ENCODE measurements at places on chromosomes 12 and 14.

DNA sequence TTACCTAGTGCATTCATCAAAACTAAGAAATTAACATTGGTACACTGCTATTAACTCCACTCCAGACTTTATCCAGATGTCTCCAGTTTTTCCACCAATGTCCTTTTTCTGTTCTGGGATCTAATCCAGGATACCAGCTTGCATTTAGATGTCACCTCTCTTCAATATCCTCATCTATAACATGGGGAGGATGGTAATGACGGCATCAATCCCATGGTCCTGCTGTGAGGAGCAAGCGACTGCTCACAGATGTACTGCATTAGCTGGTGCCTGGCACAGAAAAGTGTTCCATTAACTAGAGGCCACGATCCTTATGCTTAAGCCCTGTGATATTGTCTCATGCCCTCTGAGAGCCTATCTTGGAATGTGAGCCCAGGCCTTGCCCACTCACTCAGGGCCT, 53.8 kb downstream of the CALM1 start:
- DNase-seq: no peak

GRCh38 chr12:72982356-72982755, 710.2 kb downstream of the TRHDE start:
- no peak for DNase-seq

DNA sequence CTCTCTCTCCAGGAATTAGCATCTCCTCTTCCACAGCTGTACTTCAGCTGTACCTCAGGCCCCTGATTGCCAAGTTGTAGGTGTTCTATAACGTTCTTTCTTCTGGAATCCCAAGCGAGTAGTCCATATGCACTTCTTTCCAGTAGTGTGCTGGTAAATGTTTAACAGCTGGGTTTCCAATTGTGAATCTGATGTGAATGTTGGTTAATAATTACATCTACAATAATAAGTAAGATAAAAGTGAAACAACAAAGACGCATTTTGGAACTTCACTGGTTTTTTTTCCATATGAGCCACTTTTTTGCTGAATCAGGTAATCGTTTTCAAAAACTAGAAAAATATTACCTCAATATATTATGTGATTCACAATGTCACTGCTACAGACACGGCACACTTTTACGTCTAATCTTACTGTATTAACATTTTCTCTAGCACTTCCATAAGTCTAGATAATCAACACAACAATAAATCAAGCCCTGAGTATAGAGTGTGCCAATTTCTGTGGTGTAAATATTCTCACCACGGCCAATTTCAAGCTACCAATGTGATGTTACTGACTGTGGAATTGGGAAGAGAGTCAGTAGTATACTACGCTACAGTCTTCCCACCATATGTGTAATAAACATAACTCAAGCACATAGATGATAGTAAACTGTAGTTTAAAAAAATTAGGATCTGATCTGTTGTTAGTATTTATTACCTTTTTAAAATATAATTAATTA, 113.0 kb downstream of the ZFP36L1 start:
- DNase-seq: no peak

- DNase-seq: no peak
These were observed 267.7 kb downstream of the RASSF9 start for GRCh38 chr12:85568395-85569103.

- DNase-seq: no peak
These were observed 148.6 kb downstream of the CALM1 start for GRCh38 chr14:90545382-90545781.

DNA sequence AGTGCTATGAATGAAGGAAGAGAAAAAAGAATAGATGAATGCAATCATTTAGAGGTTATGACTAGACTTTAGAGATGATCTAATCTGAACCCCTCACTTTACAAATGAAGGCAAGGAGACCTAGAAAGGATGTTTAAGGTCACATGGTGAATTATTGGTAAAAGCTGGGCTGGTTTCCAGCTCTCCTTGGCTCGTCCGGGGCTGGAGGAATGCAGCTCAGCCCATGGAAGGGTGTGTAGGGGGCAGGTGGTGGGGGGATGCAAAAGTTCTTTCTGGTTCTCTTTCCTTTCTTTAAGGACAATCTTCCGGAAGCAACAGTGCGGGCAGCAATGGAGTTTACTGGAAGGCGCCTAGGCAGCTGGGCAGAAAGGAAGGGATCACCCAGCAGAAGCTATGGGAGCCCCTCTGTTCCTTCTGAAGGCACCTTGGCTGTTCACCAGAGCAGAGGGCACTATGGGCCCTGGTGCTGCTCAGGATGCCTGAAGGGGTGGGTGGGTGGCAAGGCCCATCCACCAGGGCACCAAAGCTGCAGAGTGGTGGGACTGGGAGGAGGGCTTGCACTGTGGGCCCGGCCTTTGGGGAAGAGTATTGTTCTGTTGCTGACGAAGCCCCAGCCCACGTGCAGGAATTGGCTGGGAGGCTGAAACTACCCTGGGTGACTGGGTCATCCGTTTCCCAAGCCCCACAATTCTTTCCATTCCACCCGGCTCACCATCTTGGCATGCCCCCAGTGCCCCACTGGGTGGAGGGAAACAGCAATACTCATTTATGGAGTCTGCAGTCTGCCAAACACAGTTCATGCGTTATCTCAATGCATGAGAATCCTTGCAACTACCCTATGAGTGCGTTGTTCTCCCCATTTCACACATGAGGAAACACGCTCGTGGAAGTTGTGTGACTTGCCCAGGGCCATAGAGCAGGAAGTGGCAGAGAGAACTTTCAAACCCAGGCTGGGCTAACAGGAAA, 78.2 kb downstream of the IRF2BPL start:
- DNase-seq: no peak

DNA sequence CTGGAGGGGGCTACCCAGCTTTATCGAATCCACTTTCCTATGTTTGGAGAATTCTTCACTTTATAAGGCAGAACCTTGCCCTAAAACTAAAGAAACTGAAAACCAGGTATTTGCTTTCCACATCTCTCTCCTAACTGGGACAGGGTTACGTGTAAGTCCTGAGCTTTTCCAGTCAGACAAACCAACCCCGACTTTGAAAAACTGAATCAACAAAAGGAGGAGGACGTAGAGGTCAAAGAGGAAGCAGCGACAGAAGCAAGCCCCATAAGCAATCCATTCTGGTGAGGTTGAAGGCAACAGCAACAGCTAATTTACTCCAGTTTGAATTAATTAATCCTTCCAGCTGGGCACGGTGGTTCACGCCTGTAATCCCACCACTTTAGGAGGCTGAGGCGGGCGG, 47.2 kb downstream of the LRP6 start:
- DNase-seq: no peak

- DNase-seq: no peak
These were observed 79.4 kb downstream of the DACT1 start for GRCh38 chr14:58717211-58717610.

- DNase-seq: no peak
These were observed 2.1 kb upstream of the TEX52 start for GRCh38 chr12:2858944-2859421.

DNA sequence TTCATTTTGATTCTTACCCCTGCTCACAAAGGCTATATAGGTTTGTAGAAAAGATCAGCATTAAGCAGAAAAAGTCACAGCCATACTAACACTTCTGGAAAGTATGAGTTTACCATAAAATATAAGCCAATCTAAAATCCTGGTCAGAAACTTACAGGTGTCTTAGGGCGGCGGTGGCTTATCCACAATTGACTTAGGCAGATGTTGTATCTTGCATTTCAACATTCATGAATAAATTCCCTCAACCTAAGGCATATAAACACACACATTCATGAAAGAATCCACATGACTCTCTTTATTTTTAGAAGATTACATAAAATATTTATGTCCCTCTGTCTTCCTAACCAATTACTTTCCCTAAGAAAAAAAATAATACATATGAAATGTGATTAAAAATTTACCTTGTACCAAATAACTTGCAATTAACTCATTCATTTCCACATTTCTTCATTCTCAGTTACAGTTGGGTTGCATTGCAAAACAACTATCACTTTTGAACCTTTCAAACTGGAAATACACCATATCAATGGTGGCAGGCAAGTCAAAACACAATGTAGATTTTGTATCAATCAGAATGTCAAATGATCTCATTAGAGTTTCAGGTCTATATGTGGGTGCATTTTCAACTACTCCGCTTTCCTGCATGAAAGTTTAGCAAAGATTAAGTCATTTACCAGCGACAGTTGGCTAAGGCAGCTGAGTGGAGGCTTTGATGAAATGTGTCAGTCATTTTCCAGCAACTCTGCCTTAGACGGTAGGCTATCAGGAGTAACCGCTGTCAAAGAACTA, 124.4 kb downstream of the SLC15A5 start:
- DNase-seq: no peak

- DNase-seq: no peak
These were observed 82.1 kb upstream of the SSTR1 start for GRCh38 chr14:38125481-38126037.

DNA sequence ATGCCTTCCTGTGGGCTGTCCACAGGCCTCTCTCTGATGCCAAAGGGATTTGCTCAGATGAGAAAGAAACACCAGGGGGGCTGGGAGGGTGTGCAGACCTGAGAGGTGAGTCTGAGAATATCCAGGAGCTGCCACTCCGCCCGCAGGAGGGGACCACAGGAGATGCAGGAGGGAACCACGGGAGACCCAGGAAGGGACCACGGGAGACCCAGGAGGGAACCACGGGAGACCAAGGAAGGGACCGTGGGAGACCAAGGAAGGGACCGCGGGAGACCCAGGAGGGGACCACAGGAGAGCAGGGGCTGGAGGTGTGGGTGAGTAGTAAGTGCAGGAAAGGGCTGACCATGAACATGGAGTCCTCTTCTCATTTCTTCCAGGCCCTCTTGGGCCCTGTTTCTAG, 74.6 kb upstream of the SFSWAP start:
- DNase-seq: no peak

DNA sequence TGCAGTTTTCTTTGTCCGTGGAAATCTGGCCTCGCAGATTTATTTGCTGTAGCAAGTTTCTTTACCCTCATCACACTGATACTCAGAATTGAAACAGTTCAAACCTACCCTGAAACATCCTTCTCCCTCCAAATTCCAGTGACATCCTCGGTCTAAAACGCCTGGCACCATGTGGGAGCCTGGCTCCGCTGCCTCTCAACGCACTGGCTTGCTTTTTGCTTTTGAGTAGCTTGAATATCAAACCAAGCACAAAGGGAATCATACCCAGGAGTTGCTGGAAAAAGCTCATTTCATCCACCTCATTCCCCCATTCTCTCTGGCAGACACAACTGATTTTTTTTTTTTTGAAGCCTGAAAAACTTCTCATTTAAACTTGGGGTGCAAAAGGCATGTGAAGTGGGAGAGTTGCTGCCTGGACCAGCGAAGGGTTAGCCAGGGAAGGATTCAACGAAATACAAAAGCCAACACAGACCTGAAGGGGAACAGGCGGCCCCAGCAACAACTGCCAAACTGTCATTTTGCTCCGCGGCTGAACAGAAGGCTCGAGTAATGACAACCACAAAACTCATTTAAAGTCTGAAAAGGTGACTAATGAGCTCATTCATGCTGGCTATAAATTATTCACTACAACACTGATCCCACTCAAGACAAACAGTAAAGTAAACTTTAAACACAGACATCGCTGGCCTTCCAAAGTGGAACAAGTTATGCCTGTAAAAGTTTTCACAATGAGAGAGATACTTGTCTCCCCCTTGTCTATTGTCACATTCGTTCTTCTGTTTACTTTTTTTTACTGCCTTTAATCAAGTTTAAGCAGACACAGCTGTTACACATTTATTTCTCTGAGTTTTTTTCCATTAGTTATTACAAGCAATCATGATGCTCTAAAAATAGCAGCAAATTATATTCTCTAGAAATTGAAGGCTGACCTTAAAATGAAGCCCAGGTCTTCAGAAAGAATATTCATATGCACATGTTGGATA, 12.5 kb upstream of the FOXN3 start:
- DNase-seq: no peak
